ENCODE measurements at places on chromosomes 11 and 22. TPM values are rescaled to one million over a fixed set of nuclear protein-coding genes. Genes with fewer than 3 reads are reported as not detected.

- peaks cover 14% of the 10 kb centered on the region for H3K36me3 ChIP-seq
- no peak for DNase-seq
- no peaks in the 10 kb centered on the region for H3K27me3 ChIP-seq
Measured at GRCh38 chr22:27865496-27865895, 53.6 kb downstream of the PITPNB start.

Gene SCGB1D2
- not detected for polyA plus RNA-seq

DNA sequence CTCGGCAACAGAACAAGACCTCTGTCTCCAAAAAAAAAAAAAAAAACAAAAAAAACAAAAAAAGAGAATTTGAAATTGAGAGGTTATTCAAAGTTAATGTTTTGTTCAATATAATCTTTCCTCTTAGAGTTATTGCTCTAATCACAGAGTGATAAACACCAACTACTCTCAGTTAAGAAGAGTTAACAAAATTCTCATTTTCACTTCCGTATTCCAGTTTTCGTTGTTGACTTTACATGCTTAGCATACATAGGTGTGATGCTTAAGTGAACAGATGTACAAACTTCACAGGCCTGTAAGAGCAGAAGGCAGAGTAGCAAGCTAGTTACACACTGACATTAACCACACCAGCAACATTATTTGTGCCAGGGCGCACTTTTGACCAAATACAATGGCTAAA is 12.3 kb downstream of the EIF4ENIF1 start:
- no peaks in the 10 kb centered on the region for H3K27me3 ChIP-seq
- no peak for DNase-seq
- no peaks in the 10 kb centered on the region for H3K4me1 ChIP-seq
- no peak overlapping the region for H3K27ac ChIP-seq

GRCh38 chr22:42281706-42282251 is 11.3 kb upstream of the TCF20 start:
- DNase-seq, result no peak
- H3K4me1 ChIP-seq, result peaks cover 22% of the 10 kb centered on the region
- no peak overlapping the region for H3K4me3 ChIP-seq
- peaks cover 95% of the 10 kb centered on the region for H3K27me3 ChIP-seq

- H3K27ac ChIP-seq, result no peak overlapping the region
- no peaks in the 10 kb centered on the region for H3K27me3 ChIP-seq
- DNase-seq, result no peak
- no peaks in the 10 kb centered on the region for H3K4me1 ChIP-seq
- H3K4me3 ChIP-seq, result no peak overlapping the region
- H3K36me3 ChIP-seq, result no peaks in the 10 kb centered on the region
Measured at GRCh38 chr11:130806746-130807145, 109.5 kb downstream of the SNX19 start.

Gene OR52N4
- not detected for polyA plus RNA-seq

Gene CCDC116
- polyA plus RNA-seq, result 0.31 TPM

DNA sequence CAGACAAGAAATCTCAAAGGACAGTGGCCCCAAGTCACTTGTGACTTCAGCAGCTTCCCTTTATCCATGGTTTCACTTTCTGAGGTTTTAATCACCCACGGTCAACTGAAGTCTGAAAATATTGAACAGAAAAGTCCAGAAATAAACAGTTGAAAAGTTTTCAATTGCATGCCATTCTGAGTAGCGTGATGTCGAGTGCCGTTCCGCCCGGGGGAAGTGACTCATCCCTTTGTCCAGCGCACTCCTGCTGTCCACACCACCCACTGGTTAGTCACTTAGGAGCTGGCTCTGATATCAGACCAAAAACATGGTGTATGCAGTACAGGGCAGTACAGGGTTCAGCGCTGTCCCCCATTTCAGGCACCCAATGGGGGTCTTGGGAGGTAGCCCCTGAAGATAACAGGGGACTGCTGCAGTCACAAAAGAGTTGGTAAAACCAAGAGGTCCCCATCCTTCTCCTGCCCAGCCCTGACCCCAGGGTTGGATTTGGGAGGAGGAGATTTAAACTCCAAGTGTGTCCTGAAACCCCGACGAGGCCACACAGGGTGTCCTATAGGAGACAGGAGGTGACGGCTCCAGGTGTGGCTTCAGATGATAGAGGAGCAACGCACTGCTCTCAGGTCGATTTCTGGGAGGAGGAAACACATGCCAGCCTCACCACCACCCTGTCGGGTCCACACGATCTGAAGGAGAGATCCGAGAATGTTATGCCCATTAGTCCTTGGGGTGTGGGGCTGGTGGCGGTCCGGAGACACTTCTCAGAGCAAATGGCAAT is 390.1 kb downstream of the CTTN start:
- H3K4me3 ChIP-seq, result no peak overlapping the region
- peaks cover 2% of the 10 kb centered on the region for H3K27me3 ChIP-seq
- H3K4me1 ChIP-seq, result peaks cover 9% of the 10 kb centered on the region
- H3K27ac ChIP-seq, result no peak overlapping the region
- no peak for DNase-seq

Gene TRIM49
- polyA plus RNA-seq, result not detected

- no peaks in the 10 kb centered on the region for H3K27me3 ChIP-seq
- H3K27ac ChIP-seq, result no peak overlapping the region
- peaks cover 19% of the 10 kb centered on the region for H3K36me3 ChIP-seq
- no peak for DNase-seq
Measured at GRCh38 chr11:74815966-74816365, 67.3 kb downstream of the RNF169 start.

DNA sequence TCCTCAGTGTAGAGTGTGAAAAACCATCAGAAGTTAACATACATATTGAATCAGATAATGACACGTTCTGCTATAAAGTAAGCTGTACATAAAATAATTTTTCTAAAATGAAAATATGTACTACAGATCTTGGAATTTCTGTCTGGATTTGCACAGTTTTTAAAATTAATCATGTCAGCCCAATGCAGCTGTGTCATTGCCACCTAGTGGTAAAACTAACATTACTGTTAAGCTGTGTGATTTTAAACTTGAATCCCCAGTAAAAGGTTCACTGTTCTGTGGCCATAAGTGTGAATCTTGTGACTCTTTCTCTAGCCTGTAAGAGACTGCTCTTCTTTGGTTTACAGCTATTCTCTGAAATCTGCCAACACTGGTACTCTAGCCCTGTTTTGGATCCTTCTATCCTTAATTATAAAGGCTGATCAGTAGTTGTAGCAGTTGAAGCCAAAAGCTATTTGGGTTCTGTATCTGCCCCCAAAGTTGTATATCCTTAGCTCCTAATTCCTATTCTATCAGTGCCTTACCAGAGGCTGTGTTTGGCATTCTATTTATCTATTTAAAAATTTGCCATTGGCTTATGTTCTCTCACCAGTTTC is 4.0 kb downstream of the JRKL start:
- no peak overlapping the region for H3K4me3 ChIP-seq
- no peaks in the 10 kb centered on the region for H3K27me3 ChIP-seq
- H3K4me1 ChIP-seq, result peaks cover 4% of the 10 kb centered on the region
- H3K27ac ChIP-seq, result no peak overlapping the region
- peak; percentile 30 for DNase-seq
- H3K36me3 ChIP-seq, result no peaks in the 10 kb centered on the region

Gene SAA4
- not detected for polyA plus RNA-seq

GRCh38 chr11:20597680-20598484 is 1.5 kb upstream of the SLC6A5 start:
- DNase-seq, result no peak
- no peak overlapping the region for H3K4me3 ChIP-seq
- H3K4me1 ChIP-seq, result peaks cover 7% of the 10 kb centered on the region
- H3K27ac ChIP-seq, result no peak overlapping the region
- H3K36me3 ChIP-seq, result no peaks in the 10 kb centered on the region
- peaks cover 78% of the 10 kb centered on the region for H3K27me3 ChIP-seq

Gene COA4
- polyA plus RNA-seq, result 80.2 TPM

Gene CTSF
- 23.1 TPM for polyA plus RNA-seq

All from muscle of leg (tissue), 16 donors.